Non-pigmented ciliary epithelial cell (primary cell): ENCODE measurements at places on chromosomes 7 and 10.

DNA sequence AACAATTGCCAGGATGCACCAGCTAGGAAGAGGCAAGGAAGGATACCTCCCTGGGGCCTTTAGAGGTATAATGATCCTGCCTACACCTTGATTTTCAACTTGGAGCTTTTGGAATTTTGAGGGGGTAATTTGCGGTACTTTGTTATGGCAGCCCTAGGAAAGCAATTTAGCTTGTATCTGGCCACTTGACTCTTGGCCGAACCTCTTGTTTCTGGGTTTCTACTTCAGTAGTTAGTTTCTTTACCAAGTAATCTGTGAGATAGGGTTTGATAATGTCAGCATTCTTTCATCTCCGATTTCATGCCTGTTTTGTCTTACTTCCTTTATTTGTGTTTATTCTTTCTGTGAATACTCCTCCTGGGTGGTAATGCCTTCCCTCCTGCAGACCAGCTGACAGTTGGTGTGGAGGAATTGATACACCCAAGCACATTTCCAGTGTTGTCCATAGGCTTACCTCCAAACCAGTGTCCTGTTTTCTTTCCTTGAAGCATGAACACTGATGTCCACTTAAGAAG lies 163.7 kb downstream of the SND1 start:
- no peak for DNase-seq

DNA sequence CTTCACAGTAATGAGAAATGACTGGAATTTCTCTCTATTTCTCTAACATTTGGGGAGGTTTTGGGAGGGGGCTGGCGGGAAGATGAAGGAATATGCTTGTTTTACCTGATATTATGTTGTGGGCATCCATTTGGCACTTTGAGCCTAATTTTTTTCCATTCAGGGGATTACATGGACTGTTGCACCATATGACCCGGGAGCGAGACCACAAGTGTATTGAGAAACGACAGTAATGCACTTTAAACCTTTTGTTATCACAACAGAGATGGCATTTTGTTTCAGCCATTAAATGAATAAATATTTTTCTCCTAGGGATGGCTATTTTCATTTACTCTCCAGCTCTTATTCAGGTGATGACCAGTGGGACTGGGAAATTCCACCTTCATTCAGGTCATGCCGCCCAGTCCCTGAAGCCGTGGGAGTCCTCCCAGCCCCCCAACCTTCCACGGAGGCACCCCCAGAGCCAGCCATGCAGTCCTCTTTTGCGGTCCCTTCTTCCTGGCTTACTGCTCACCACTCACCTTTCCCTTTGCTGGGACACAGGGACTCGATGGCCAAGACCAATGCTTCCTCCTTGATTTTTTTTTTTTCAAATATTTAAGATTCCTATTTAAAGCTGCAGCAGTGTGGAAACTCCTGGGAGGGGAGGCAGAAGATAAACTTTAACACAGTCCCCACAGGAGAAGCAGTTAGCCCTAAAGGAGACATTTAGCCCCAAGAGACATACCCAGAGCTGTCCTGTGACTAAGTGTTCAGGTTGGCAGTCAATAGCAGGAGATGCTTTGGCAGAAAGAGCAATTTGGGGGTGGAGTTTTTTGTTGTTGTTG lies 190.9 kb upstream of the YAE1 start:
- no peak for DNase-seq

- DNase-seq: no peak
Measured at GRCh38 chr10:125080984-125081383, 79.4 kb downstream of the CTBP2 start.

DNA sequence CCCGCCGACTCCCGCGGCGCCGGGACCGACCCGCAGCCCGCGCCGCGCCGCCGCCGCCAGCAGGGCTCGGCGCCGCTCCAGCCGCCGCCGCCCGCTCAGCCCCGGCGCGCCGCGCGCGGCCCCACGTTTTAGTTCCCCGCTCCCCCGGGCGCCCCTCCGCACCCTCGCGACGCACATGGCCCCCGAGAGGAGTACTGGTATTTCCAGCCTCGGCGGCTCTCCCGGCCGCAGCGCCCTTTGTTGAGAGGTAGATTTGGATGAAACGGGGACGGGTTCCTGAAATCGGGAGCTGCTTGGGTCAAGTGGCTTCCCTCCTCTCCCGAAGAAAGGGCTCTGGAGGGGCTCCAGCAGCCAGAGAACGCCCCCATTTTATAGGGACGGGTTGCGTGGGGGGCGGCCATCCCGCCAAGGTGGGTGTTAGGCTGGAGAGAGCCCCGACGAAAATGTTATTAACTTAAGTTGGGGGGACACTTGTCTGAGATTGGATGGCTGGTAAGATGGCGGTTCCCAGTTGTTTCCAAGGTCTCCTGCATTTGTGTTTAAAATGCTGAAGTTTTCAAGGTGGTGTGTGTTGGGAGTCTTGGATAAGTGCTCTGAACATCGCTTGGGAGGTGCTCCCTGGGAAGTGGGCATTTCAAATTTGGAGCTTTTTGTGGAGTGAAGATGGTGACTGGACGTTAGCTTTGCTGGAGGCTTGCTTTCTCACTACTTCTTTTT lies 1.2 kb downstream of the BMI1 start:
- no peak for DNase-seq

GRCh38 chr10:95987685-95988426 lies 55.5 kb upstream of the CCNJ start:
- no peak for DNase-seq

- no peak for DNase-seq
Measured at GRCh38 chr7:57210212-57210611, 78.0 kb upstream of the ZNF479 start.
